EH (cell line): ENCODE measurements at places on chromosomes 7 and 10.
A peak's percentile ranks its signal among the peaks of the same experiment; 100 is the strongest.

DNA sequence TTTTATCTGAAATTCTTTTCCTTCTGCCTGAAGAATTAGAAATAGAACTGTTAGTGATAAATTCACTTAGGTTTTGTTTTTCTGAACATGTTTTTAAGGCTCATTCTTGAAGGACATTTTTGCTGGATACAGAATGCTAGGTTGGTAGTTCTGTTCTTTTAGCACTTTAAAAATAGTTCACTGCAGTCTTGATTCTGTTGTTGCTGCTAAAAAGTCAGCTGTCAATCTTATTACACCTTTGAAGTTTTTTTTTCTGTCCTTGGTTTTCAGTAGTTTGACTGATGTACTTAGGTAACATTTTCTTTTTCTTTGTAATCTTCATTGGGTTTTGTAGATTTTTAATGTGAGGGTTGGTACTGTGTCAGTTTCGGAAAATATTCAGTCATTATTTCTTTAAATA, 48.7 kb downstream of the C1GALT1 start:
- DNase-seq: no peak

DNA sequence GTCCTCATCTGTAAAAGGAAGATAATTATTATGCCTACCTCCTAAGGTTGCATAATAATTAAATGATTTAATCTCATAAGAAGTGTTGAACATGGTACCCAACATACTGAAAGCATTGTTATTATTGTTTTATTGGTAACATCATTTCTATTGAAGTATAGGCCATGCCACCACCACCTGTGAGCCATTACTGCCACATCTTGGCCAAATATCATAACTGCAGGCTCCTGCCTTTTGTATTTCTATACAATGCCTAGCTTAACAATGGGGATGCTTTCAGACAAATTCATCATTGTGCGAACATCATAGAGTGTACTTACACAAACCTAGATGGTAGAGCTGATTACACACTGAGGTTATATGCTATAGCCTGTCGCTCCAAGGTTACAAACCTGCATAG, 61.1 kb upstream of the NPSR1 start:
- DNase-seq: peak; percentile 7

GRCh38 chr10:124319926-124320391, 98.8 kb downstream of the OAT start:
- DNase-seq: peak; percentile 91

DNA sequence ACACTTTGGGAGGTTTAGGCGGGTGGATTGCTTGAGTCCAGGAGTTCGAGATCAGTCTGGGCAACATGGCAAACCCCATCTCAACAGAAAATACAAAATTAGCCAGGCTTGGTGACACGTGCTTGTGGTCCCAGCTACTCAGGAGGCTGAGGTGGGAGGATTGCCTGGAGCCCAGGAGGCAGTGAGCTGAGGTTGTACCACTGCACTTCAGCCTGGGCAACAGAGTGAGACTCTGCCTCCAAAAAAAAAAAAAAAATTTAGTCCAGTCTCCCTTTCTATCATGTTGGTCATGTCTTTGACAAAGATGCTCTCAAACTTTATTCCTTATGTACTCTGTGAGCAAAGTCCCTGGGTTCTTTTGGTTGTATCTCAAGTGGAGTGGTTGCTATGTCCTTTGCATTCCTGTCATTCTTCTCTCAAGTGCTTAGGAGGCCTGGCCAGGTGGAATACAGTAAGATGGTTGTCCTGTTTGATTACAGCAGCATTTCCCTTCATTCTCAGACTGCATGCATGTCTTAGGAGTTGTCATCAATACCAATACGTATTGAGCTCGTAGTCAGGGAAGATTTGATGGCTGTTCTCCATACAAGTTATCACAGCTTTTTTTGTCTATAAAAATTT, 85.7 kb downstream of the MMRN2 start:
- peak; percentile 19 for DNase-seq

- DNase-seq: no peak
Measured at GRCh38 chr10:114337510-114338462, 66.5 kb downstream of the AFAP1L2 start.

GRCh38 chr7:142962991-142963390, 828 bp upstream of the KEL start:
- no peak for DNase-seq

GRCh38 chr10:49629431-49629881, 15.6 kb downstream of the CHAT start:
- DNase-seq: no peak

- DNase-seq: no peak
Measured at GRCh38 chr10:127353544-127353943, 157.2 kb upstream of the INSYN2A start.

DNA sequence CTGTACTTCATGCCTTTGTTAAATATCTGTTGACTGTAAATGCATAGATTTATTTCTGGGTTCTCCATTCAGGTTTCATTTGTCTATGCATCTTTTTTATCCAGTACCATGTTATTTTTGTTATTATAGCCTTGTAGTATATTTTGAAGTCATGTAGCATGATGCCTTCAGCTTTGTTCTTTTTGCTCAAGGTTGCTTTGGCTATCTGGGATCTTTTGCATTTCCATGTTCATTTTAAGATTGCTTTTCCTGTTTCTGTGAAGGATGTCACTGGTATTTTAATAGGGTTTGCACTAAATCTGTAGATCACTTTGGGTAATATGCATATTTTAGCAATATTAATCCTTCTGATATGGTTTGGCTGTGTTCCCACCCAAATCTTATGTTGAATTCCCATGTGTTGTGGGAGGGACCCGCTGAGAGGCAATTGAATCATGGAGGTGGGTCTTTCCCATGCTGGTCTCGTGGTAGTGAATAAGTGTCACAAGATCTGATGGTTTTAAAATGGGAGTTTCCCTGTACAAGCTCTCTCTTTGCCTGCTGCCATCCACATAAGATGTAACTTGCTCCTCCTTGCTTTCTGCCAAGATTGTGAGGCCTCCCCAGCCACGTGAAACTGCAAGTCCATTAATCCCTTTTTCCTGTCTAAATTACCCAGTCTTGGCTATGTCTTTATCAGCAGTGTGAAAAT, 302.8 kb upstream of the SEMA3C start:
- no peak for DNase-seq
